Effector memory CD8-positive, alpha-beta T cell (primary cell): ENCODE measurements at places on chromosomes 1 and 21.

DNA sequence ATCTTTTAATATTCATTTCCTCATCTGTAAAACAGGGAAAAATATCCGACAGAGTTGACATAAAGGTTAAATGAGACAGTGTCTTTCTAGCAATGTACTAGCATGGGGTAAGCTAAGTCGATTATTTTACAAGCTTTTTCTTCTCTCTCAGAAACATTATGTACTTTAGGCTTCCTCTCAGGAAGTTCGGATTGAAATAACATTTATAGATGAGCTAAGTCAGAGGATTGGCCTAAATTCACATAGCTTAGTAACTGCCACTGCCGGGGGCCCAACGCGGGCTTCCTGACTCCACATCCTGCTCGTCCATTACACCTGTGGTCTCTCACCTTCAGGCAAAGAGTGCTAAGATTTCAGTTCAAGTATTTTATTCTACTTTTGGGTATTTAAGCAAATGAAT, 462.3 kb upstream of the NFIA start:
- no peak for DNase-seq

DNA sequence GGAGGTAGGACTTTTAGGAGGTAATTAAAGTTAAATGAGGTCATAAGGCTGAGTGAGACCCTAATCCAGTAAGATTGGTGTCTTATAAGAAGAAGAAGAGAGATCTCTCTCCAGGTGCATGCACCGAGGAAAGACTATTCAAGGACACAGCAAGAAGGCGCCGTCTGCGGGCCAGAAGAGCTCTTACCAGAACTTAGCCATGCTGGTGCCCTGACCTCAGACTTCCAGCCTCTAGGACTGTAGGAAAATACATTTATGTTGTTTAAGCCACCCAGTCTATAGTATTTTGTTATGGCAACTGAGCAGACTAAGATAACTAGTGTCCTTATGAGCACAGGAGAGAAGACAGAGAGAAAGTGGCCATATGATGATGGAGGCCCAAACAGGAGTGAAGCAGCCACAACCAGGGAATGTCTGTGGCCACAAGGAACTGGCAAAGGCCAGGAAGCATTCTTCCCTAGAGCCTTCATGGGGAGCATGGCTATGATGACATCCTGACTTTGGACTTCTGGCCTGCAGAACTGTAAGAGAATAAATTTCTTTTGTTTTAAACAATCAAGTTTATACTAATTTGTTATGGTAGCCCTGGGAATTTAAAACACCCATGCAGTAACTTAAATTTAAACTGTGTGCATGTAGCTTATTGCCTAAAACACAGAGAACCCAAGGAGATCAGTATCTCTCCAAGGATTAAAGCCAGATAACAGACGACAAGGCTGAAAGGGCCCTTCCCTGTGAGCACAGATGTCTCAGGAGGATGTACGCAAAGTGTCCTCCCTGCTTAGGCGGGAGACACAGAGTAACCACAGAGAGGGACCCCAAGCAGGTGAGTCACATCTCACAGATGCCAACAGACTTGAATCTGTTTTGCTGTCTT, 9.9 kb upstream of the CD58 start:
- no peak for DNase-seq

DNA sequence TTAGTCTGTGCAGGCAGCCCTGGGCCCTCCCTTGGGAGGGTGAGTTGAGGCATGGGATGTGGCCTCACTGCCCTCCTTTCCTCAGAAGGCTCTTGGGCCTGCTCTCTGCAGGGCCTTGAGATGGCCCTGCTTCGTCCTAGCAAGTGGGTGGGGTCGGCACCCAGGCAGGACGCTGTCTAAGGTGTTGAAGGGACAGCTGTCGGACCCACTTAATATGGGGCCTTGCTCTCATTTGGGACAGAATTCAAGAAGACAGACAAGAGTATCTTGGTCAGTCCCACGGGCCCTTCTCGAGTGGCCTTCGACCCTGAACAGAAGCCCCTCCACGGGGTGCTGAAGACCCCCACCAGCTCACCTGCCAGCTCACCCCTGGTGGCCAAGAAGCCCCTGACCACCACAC, 26.0 kb upstream of the PDXK start:
- DNase-seq: no peak

GRCh38 chr21:32613436-32614043, 1.4 kb upstream of the CFAP298 start:
- no peak for DNase-seq

- DNase-seq: peak; percentile 89
Measured at GRCh38 chr1:24964811-24965570, 34.9 kb upstream of the RUNX3 start.

DNA sequence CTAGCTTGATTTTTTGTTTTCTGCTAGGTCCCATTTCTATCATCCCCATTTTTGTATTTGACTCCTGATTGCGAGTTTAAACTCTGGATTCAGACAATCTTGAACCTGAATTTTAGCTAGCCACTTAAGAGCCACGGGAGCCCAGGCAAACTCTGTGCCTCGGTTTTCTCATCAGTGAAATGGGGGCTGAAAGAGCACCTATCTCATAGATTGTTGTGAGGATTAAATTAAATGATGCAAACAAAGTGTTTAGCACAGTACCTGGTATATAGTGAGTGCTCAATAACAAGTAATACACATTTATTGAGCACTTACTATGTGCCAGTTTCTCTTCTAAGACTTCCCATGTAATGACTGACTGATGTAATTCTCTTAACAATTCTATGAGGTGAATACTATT, 158.1 kb upstream of the POU3F1 start:
- DNase-seq: no peak

GRCh38 chr1:160777486-160778089, 18.4 kb upstream of the LY9 start:
- DNase-seq: peak; percentile 58

DNA sequence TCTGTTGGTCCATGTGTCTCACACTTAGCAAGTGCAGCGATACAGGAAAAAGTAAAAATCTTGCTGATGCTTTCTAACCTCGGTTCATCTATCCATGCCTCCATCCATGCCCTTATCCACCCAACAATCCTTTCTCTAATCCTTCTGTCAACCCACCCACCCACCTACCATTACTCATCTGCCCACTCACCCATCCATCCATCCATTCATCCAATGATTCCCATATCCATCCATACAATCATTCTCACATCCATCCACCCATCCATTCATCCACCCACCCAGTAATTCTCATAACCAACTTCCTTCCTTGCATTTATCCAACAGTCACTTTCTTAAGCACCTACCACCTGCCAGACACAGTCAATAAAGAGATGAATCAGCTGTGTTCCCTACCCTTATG, 6.1 kb upstream of the IGSF21 start:
- DNase-seq: no peak

DNA sequence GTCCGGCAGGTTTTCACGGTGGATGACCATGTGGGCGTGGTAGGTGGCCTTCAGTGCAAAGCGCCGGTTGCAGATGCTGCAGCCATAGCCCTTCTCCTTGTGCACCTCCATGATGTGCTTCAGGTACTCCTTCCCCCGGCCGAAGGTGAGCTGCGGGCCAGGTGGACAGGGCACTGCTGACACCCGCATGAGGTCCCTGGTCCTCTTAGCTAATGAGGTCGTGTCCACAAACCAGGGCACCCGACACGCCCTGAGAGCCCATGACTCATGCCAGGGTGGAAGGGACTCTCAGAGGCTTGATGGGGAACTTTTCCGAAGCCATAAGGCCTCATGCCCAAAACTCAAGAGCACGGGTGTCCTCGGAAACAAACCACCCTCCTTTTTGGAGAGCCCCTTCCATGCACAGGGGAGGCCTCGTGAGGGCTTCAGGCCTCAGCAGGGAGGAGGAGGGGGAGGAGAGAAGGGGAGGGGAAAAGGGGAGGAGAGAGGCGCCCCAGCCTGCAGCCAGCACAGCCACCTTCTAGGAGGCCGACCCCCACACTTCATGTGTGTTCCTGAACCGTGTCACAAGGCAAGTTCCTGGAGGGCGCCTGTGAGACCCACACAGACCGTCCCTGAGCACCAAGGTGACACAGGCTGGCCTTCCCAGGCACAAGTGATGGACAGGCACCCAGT, 54.4 kb upstream of the RIPK4 start:
- no peak for DNase-seq

GRCh38 chr1:145977486-145978470, 13.3 kb downstream of the POLR3GL start:
- peak; percentile 63 for DNase-seq

- no peak for DNase-seq
Measured at GRCh38 chr1:207026104-207026534, 6.4 kb downstream of the C1orf116 start.

DNA sequence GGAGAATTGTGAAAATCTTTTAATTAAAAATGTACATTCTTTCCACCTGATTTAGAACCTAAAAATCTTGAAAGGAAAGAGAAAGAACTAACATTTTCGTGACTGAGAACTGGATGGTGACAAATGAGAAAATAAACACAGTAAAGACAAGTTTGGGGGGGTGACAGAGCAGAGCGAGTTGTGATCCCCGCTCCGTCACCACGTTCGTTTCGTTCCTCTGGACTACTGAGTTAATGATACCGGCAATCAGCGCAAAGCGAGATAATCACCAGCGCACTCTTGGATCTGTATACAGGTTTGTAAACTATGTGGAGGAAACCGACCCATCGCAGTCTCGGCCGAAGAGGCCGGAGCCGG, 31.2 kb upstream of the CFAP126 start:
- no peak for DNase-seq

GRCh38 chr1:163826500-163826899, 504.7 kb downstream of the NUF2 start:
- DNase-seq: no peak

GRCh38 chr1:82090104-82090503, 289.4 kb downstream of the ADGRL2 start:
- DNase-seq: no peak

DNA sequence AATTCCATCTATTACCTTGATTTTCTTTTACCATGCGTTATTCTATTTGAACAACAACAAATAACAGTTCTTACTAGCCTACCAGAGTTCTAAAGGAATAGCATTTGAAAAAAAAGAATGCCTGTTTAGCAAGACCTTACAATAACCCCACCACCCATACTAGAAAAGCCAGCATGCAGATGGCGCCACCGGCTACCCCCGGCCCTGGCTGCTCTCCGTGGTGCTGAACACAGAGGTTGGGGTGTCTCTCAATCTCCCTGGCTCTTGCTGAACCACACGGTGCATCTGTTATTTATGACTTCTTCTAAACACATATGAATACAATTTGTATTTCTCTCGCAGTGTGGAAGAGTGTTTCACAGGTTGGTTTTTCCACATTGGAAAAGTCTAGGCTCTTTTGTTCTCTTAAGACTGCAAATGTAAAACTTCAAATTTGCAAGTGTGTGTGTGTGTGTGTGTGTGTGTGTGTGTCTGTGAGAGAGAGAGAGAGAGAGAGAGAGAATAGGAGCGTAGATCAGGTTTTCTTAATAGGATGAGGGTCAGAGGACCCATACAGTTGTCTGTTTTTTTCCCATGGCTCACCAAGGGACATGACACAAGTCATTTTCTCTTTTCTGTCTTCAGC, 13.6 kb downstream of the GRIK3 start:
- DNase-seq: no peak

DNA sequence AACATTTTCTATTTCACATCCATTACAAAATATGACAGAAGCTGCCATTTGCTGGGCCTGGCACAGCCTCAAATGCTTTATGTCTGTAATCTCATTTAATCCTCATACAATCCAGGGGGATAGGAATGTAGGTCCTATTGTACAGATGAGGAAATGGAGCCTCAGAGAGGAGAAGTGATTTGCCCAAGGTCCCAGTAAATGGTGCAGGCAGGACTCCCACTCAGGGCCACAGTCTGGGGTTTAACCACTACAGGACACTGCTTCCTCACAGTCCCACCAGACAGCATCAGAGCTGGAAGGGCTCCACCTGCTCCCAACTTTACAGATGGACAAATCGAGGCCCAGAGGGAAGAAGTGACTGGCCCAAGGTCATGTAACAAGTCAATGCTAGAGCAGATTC, 20.6 kb upstream of the RNF19B start:
- DNase-seq: no peak

DNA sequence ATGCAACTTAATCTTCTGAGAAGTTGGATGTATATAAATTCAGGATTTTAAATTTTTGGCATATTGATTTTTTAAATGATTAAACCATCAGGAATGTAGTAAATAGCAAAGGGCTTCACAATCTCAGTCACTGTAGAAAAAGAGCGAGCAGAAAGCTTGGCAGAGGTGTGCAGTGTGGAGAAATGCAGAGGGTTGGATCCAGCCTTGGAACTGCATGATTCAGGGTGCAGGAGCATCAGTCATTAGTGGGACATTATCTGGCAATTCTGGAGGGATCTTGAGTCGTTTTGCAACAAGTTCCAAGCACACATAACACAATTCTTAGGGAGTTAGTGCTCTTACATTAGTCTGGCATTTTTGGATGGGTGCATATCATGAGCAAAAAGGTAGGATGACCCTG, 267.9 kb downstream of the PLA2G4A start:
- no peak for DNase-seq

DNA sequence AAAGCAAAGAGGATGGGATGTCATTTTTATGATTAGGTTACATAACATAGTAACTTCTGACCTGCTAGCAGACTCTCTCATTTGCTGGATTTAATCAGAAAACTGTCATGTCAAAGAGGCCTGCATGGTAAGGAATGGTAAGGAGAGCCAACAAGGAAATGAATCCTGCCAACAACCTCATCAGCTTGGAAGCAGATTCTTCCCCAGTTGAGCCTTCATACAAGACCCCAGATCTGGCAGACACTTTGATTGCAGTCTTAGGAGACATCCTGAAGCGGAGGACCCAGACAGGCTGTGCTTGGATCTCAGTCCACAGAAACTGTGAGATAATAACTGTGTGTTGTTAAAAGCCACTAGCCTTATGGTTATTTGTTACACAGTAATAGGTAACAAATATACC, 27.6 kb upstream of the MARK1 start:
- DNase-seq: no peak

GRCh38 chr1:7478809-7479499, 292.1 kb upstream of the VAMP3 start:
- DNase-seq: no peak

GRCh38 chr1:234579967-234580366, 30.0 kb downstream of the IRF2BP2 start:
- DNase-seq: no peak

- DNase-seq: no peak
Measured at GRCh38 chr1:101100674-101101073, 75.1 kb upstream of the DPH5 start.

GRCh38 chr1:169680377-169681019, 30.9 kb downstream of the SELL start:
- DNase-seq: no peak

GRCh38 chr1:3316340-3316943, 138.0 kb upstream of the ARHGEF16 start:
- peak; percentile 7 for DNase-seq

- no peak for DNase-seq
Measured at GRCh38 chr1:230350208-230350921, 75.8 kb downstream of the PGBD5 start.

GRCh38 chr1:58687516-58687915, 12.3 kb downstream of the MYSM1 start:
- DNase-seq: no peak

- DNase-seq: no peak
Measured at GRCh38 chr1:165884690-165885304, 57.4 kb downstream of the UCK2 start.

GRCh38 chr1:233844275-233844674, 60.2 kb upstream of the SLC35F3 start:
- DNase-seq: no peak
